ENCODE measurements at places on chromosomes 4 and X.

GRCh38 chr4:149347139-149347538 lies 468.5 kb downstream of the IQCM start:
- DNase-seq: no peak

GRCh38 chrX:46436744-46437143 lies 108.5 kb downstream of the ZNF674 start:
- no peak for DNase-seq

GRCh38 chrX:23883737-23884354 lies 23.9 kb downstream of the APOO start:
- no peak for DNase-seq

- DNase-seq: no peak
Measured at GRCh38 chr4:73653695-73654106, 33.5 kb upstream of the RASSF6 start.

DNA sequence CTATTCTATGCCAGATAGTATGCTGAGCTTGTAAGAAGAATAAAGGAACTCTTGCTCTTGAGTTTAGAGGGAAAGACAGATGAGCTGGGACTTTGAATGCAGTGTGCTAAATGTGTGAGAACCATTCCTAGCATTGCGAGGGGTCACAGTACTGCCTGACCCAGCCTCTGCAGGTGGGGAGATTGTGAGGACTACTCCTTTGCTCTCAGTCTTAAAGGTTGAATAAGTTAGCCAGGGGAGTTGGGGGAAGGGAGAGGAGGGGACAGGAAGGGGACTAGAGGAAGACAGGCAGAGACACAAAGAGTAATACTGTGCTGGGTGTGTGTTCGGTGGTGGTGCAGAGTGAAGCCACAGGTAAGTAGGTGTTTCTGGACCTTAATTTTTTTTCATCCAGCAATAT lies 41.7 kb downstream of the DCUN1D4 start:
- no peak for DNase-seq

DNA sequence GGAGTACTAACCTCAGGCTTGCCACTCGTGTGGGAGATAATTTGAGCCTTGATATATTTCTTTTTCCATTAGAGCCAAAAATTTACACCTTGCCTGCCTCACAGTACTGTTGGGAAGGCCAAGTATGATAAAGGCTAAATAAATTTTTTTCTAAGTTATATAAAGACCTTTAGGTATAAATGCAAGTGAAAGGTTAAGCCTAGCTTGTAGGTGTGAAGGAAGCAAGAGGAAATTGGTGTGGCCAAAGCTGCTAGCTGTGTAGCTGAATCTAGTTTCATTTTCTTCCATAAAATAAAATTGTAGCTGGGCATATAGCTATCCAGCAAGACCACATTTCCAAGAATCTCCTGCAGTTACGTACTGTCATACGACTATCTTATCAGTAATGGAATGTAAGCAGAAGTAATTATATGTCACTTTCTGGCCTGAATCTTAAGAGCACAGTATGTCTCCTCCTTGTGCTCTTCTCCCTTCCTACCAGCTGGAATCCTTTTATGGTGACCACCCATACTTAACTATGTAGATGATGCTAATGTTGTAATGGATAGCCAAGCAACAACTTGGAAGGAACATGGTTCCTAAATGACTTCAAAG lies 14.3 kb upstream of the GABRE start:
- no peak for DNase-seq

DNA sequence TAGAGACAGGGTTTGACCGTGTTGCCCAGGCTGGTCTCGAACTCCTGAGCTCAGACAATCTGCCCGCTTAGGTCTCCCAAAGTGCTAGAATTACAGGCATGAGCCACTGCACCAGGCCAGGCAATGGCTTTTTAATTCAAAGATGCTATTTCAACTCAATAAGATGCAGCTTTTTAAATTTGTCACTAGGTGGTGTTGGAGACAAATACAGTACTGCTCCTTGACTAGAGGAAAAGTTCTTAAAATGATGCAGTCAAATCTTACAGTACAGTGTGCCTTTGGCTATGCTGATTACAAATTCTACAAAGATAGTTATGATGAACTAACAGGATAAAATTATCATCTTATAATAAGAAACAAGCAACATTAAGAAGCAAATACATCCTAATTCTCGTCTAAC lies 441.1 kb downstream of the KCNIP4 start:
- no peak for DNase-seq

DNA sequence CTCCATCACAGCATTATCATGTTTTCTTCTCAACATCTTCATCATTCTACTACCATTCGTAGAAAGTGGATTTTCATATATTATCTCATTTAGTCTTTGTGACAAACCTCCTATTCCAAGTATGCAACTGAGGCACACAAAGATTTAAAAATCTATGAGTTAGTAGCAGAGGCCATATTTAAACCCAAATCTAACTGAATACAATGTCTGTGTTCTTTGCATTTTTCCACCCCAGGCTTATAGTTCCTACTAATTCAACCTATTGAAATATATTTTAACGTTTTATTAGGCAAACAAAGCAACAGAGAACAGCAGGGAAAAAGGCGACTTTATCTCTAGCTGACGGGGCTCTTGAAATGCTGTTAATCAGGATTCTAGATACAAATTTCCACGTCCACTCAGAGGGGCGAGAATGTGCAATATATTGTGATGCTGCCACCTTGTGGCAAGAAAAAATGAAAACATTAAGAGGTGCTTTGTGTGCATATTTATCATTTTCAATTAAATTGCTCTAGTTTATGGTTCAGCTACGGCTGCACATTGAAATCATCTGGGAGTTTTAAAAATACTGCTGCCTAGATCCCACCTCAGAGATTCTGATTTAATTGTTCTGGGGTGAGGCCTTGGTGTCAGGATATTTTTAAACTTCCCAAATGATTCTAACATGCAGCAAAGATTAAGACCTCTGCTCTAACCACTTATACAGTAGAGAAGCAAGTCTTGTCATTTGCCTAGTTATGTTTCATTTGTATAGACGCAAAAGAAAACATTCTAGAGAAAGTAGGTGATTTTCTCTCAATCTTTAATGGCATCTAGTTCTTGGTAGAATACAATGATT lies 315.9 kb downstream of the MAPK10 start:
- DNase-seq: no peak

GRCh38 chrX:31546126-31546525 lies 474.3 kb upstream of the FTHL17 start:
- DNase-seq: no peak

DNA sequence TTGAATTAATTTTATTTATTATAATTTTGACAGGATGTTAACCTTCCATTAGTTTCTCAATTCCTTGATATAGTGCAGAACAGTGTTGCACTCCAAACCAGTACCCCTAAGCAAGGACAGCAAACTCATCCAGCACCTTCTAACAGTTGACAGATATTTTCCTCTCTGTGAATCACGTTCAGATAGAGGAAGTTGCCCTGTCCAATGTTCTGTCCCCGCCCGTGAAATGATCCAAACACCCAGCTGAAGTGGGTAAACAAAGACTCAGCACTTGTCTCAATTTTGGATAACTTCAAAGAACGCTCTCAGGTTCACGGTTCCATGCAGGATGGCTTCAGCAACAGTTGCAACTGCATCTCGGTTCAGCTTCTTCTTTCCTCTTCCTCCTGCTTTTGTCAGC lies 1240.0 kb upstream of the ADGRL3 start:
- DNase-seq: no peak

DNA sequence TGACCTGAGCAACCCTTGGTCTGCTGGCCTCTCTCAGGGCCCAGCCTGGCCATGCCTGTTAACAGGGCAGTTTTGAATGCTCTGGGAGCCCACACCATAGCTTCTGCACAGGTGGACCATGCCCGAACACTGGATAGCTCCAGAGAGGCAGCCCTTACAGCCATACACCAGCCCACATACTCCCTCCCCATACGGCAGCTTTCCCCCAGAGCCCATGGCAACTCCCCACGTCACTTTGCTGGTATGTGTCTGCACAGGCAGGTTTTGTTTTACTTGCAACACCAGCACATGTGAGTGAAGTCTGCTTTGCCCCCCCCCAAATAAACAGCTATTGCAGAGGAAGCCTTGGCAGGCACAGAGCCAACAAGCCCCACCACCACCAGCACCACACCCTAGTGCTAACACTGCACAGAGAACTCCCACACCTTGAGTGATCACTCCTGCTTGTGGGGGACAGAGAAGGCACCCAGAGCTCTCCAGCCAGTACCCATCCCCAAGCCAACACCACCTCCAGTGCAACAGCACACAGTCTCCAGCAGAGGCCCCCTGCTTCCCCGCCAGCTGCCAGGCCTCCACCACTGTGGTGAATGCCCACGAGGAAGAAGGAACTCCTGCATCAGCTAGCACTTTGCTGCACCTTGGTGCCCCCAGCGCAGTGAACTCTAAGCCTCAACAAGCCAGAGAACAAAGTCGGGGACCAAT lies 87.3 kb downstream of the STPG2 start:
- DNase-seq: no peak

DNA sequence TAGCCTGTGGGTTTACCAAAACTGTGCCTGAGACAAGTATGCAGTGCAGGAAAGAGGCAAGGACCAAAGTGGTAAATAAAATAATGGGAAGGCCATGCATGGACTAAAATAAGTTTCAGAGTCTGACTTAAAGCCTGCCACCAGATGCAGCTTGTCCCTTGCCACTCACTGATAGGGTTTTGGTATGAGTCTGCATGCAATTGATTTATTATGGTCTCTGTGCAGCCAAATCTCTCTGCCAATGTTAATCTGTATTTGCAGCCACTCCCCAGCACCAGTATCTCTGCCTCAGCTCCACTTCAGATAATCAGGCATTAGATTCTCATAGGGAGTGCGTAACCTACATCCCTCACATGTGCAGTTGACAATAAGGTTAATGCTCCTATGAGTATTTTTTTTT lies 5.5 kb upstream of the FGF2 start:
- DNase-seq: no peak

GRCh38 chr4:10673817-10674369 lies 10.7 kb downstream of the CLNK start:
- no peak for DNase-seq

DNA sequence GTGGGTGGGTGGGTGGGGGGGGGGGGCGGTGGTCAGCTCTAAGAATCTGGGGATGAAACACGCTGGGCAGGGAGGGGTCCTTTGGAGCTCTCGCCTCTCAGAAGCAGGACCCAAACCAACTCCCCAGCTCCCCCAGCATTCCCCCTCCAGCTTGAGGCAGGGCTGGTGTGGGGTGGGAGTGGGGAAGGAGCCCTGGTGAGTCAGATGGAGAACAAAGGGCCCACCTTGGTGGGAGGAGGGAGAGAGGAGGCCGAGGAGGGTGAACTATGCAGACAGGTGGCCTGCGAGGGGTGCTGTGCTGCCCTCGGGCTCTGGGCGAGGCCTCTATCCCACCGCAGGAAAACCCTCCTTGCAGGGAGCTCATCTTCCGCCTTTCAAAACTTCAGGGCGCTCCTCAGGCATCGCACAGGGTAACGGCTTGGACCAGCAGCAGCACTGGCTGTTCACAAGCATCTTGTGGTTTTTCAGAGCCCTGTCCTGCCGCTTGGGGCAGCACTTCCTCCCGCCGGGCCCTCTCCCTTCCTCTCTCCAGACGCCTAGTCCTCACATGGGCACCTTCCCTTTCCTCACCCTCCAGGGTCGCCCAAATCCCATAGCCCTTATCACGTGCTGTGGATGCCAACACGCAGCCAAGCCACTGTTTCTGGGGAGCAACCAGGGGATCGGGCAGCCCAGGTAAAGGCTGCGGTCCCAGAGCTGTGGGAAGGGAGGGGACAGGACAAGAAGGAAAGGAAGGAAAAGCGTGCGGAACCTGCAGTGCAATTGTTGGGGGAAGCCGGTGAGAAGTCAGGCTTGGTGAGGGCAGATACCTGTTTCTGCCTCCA lies 34.0 kb upstream of the GRPEL1 start:
- no peak for DNase-seq

- DNase-seq: no peak
Measured at GRCh38 chr4:65190780-65191179, 479.5 kb downstream of the EPHA5 start.

DNA sequence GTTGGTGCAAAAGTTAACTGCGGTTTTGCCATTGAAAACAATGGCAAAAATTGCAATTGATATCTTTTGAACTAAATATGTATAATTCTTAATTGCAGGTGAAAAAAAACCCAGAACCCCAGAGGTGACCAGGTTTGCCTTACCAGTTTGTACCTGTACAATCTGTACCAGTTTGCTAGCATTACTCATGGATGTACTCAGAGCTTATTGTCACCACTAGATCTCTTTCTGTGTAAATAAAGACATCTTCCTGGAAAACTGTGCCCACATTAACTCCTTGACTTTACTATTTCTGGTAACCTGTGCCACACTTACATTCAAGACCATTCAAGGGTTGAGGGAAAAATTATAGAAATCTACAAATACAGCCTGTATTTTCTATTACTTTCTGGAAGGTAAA lies 139.7 kb downstream of the ELOVL6 start:
- no peak for DNase-seq

GRCh38 chr4:101953949-101954348 lies 163.4 kb downstream of the BANK1 start:
- no peak for DNase-seq

DNA sequence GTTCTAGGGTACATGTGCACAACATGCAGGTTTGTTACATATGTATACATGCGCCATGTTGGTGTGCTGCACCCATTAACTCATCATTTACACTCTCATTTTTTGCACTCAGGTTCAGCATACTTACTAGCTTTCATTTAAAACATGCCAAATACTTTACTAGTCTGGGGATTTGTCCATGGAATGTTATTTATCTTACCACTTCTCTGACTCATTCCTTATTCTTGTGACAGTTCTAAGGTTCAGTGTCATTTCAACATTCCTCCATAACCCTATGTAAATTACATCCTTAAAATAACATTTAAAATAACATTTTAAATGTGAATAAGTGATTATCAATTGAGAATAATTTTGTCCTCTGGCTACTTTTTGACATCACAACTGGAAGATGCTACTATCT lies 19.5 kb upstream of the SYTL5 start:
- no peak for DNase-seq

GRCh38 chrX:112083624-112084326 lies 1.2 kb upstream of the TRPC5 start:
- DNase-seq: no peak

GRCh38 chrX:30220661-30221060 lies 5.3 kb downstream of the MAGEB2 start:
- no peak for DNase-seq

GRCh38 chr4:81507530-81507929 lies 35.8 kb upstream of the RASGEF1B start:
- DNase-seq: no peak

GRCh38 chrX:13101441-13102139 lies 57.2 kb upstream of the FAM9C start:
- DNase-seq: no peak

DNA sequence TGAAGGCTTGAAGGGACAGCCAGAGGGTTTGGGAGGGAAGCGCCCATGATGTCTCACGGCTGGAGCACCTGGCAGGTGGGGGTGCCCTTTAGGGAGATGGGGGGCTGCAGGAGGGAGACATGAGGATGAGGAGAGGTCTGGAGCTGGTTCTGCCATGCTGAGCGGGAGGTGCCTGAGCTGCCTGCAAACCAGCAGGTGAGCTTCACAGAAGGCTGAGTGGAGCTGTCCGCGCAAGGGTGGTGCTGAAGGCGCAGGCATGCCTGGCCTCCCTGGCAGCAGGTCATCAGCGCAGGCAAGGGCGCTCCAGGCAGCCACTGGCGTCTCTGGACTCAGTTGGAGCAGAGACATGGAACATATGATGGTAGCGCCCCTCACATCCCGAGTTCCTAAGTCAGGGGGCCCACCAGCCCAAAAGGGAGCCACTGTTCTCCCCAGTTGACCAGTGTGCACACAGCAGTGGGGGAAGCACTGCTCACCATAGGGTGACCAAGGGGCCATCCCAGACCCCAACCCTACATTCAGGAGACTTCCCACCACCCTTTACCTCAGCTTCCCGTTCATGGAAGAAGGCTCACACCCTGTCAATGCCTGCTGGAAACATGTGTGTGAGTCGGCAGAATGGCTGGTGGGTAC lies 25.8 kb downstream of the ADRA2C start:
- DNase-seq: no peak

- DNase-seq: no peak
Measured at GRCh38 chrX:10381193-10381592, 224.4 kb downstream of the CLCN4 start.
